ENCODE measurements at places on chromosomes 4 and X. TPM values are rescaled to one million over a fixed set of nuclear protein-coding genes. Genes with fewer than 3 reads are reported as not detected.

DNA sequence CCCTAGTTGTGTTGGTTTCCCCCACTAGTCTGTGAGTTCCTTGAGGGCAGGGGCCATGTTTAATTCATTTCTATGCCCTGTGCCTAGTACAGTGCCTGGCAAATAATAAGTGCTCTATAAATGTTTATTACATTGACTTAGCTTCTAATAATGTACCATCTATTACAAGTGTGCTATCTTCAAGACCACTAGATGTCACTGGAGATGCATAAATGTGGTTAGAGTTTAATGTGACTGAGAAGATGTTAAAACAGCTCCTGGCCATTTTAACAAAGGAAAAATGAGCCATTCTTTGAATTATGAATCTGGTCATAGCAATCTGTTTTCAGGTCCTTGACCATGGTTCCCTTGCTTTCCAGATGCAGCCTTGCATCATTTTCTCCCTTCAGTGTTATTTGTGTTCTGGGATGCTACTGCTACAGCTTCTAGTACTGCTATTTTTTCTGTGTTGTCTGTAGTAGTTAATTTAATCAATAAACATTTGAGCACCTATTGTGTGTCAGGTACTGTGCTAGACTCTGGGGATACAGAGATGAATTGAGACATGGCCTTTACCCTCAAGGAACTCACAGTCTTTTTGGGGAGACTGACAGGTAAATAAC is 43.2 kb downstream of the SLC9A6 start:
- DNase-seq, result no peak

DNA sequence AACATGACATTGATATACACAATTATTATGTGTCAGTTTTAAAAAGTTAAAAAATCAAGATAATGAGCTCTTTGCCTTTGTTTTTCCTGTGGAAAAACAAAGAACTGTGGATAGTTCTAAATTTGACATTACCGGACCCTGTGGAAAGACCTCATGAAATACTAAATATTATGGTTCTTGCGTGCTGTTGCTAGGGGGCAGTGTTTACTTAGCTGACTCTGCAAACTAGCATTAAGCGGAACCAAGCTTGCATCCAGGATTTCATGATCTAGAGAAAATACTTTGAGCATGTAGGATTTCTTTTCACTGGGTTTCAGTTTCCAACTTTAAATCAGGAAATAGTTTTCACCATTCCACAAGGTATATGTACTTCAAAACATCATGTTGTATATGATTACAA is 33.6 kb downstream of the CLCN4 start:
- no peak for DNase-seq

DNA sequence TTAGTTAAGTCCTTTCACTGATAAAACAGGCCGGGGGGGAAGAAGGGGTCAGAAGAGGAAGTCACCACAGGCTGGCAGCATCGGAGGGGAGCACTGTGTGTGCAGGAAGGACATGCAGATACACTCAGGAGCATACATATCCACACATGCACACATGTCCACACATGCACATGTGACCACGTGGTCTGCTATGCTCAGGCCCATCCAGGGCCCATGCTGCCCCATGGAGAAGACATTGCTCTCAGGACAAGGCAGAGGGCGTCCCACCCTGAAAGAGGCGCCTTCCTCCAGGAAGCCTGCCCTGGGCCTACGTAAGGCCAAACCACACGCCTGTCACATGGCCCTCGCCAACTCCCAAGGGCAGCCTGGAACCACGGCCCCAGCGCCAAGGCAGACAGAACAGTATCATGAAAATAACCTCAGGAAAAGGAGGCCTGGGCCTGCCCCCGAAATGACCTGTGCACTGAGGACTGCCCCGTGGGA is 15.8 kb downstream of the WDR1 start:
- DNase-seq, result no peak

Gene RASGEF1B
- total RNA-seq, result 54.8 TPM

Gene SPIN4
- 2.3 TPM for total RNA-seq
